ENCODE measurements at places on chromosomes 12 and 14.

GRCh38 chr12:94909663-94910062 is 93.8 kb downstream of the NDUFA12 start:
- no peak for DNase-seq

DNA sequence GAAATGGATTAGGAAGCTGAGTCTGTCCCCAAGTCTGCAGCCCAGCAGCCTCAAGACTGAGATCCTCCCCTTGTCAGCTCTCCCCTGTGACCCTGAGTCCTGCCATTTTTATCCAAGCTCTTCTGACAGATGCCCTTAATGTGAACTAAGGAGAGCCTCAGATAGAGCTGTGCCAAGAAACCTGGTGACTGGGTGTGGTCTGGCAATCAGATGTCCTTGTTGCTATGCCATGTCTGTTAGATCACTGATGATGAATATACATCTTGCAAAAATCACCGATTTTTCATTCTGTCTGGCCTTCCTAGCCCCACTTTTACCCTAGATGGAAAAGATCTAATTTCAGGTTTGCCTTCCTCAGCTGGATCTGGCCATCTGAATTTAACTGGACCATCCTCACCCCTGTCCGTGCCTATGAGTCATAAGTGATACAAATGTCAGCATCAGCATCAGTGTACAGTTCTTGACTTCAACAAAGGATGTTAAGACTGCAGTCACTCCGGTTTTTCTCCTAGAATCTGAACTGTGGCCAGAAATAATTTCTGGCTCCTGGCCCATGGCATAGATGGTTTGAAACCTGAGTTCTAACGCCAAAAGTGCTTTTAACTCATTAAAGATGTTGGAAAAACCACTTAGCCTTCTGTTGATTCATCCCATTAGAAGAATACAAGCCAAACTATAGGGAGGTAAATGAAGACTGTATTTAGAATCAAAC is 61.2 kb upstream of the GRIP1 start:
- no peak for DNase-seq

GRCh38 chr12:72560003-72560769 is 288.0 kb downstream of the TRHDE start:
- DNase-seq: no peak

GRCh38 chr14:69059658-69060623 is 80.8 kb upstream of the ACTN1 start:
- no peak for DNase-seq

DNA sequence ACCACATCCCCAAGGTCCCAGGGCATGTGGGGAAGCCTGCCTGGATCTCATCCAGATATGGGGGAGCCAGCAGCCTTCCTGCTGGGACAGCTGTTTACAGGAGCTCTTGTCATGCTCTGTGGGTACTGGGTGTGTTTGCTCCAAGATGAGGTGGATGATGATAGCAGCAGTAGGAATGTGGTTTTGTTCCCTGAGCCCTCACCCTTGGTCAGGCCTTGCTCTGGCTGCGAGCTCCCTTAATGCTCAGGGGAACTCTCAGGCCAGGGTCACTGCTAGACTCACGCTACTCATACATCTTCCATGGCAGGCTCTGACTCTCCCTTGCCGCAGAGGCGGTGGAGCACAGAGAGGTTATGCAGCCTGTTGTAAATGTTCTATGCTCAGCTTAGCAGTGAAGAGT is 990.3 kb downstream of the AACS start:
- no peak for DNase-seq

DNA sequence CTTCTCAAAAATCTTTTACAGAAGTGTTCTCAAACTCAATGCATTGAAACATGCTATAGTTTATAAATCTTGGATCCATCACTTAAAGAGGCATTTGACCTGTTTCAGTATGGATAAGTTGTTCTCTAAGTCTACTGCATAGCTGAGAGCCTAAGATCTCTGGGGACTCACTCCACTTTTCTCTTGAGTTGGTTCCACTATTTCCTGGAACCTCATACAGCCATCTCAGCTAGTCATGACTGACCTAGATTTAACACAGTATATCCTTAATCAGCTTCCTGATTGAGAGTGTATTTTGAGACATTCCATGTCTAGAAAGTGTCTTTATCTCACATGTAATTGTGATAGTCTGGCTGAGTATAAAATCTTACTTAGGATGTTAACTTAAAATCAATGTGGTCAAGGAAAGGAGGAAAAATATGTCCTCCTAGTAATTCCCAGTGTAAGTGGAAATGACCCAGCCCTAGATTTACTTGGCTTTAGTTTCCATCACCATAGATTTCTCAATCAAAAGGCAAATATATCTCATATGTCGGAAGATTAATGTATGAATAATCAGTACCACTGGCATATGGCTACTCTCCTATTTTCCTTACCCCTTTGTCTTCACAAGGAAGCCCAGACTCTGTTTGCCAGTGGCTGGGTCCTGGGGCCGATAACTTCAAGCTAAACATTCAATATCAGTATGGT is 61.9 kb downstream of the KICS2 start:
- DNase-seq: no peak

GRCh38 chr14:45199230-45199629 is 53.8 kb downstream of the MIS18BP1 start:
- DNase-seq: no peak

DNA sequence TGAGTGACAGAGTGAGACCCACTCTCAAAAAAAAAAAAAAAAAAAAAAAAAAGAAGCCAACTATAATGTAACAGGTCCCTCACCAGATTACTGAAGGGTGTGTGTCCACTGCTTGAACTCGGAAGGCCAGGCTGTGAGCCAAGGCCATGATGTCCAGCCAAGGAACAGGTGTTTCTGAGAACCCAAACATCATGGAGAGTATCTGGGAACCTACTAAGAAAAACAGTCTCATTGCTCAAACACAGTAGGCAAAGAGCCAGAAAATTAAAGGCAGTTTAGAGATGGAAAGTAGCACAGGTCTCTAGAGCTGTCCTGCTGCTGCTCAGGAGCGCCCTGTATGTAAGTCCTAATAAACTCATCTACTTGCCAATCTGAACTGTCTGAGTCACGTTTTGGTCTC is 12.5 kb upstream of the MAP4K5 start:
- DNase-seq: no peak

- DNase-seq: no peak
Measured at GRCh38 chr14:79137045-79137430, 966.9 kb downstream of the NRXN3 start.
